GM03348 (cell line): ENCODE measurements at places on chromosomes 2 and 18.

GRCh38 chr2:197358931-197359330 is 48.4 kb upstream of the ANKRD44 start:
- DNase-seq, result peak; percentile 27

- peak; percentile 95 for DNase-seq
These were observed at the start of gene SMAD2 for GRCh38 chr18:47930199-47930930. SMAD2 (minus strand) TSS chr18:47930659; CDS start chr18:47896756, 33,903 bp downstream.

GRCh38 chr2:149562324-149562723 is 25.3 kb downstream of the MMADHC start:
- no peak for DNase-seq

DNA sequence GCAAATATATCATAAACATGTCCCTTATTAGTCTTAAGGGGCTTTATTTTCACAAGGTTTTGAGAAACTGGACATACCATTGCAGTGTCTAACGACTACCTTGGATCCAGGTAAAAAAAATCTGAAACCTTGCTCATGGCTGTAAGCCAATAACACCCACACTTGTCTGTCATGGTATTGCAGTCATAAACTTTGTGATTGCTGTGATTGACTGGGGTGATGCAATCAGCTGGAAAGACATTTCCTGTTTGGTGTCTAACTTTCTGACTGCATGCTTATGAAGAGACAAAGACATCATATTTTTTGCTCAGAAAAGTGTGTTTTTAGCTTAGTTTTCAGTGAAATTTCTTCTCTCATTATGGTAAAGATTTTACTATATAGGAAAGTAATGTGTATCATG is 635.0 kb downstream of the TSN start:
- peak; percentile 9 for DNase-seq

DNA sequence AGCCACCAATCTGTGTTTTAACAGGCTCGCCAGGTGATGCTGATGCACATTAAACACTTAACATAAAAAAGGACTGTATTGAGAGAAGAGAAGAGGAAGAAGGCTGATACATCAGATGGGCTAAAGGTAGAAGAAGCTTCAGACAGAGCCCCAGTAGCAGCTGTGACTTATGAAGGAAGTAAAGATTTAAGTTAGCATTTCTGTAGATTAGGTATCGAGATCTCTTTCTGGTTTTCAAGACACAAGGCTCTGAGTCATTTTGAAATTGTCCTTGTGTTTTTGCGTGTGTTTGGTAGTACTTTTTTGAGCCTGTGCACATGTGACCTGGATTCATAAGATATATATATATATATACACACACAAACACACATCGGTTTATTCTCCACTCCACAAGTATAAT is 40.6 kb upstream of the GCFC2 start:
- DNase-seq, result no peak

- DNase-seq, result no peak
These were observed 71.4 kb upstream of the THSD7B start for GRCh38 chr2:136693966-136694365.

DNA sequence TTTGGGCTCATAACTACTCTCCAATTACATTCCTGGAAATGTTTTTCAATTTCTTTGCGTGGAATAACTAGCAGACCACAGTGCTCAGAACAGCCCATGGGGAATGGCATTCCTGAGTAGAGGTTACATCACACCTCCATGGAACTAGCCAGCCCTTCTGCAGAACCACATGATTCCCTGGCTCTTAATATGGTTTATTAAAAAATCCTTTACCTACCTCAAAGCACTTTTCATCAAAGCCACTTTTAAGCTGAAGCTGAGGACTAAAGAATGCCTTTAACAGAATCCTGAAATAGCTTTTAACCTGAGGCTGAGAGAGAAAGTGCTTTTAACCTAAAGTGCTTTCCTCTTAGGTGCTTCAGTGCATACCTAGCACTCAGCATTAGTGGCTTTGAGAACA is 376.3 kb downstream of the ARHGAP15 start:
- no peak for DNase-seq

DNA sequence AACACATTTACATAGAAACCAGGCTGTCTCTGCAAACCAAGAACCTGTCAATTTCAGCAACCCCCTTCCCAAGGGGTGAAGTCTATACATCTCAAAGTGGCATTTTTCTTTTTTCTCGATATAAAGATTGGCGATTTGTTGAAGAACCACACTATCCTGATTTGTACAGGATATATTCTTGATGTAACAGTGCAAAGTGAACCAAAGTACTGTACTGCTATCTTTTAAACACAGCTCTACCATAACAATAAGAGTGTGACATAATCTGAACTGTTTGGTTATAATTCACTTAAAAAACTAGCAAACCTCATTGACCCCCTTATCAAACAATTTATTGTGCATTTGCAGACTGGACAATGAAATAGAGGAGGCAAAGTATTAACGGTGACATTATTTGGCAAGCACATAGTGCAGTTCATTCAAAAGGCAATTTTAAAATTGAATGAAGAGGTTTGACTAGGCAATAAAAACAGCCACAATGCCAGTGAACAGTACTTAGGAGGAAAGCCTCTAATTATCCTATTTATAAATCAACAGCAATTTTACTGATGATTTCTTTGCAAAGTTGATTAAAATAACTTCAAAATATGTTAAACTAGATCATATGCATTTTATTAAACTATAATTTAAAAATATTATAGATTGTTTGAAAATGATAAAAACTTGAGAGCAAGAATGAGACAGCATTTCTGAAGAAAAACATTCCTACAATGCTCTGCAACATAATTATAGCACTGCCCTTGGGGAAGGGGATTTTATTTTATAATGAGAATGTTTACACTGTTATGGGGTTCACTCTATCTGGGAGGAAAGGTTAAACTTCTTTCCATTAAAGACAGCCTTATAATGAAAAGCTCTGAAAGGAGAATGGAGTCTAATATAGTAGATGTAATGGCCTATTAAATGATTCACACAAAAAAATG is 440.9 kb downstream of the ZEB2 start:
- no peak for DNase-seq

- DNase-seq, result peak; percentile 75
These were observed 665 bp downstream of the MCM6 start for GRCh38 chr2:135875491-135876065.

DNA sequence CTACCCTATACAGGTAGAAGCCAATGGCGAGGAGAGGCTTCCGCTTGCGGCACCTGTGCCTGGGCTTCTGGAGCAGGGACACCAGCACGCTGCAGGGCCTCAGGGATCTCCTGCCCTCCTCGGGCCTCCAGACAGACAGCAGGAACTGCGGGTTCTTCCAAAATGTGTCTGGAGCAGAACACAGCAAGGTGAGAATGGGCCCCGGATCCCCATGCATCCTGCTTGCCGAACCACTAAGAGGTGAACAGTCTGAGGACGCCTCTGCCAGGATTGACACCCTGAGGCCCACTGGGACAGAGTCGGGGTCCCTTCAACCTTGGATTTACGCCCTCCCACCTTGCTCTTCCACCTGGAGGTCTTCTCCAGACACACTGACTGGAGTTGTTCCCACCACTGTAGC is 25.4 kb downstream of the CAPN14 start:
- no peak for DNase-seq

- DNase-seq, result no peak
These were observed 103.3 kb downstream of the RNF144A start for GRCh38 chr2:7020468-7020867.

GRCh38 chr18:3653851-3654441 is 204.0 kb downstream of the TGIF1 start:
- no peak for DNase-seq

DNA sequence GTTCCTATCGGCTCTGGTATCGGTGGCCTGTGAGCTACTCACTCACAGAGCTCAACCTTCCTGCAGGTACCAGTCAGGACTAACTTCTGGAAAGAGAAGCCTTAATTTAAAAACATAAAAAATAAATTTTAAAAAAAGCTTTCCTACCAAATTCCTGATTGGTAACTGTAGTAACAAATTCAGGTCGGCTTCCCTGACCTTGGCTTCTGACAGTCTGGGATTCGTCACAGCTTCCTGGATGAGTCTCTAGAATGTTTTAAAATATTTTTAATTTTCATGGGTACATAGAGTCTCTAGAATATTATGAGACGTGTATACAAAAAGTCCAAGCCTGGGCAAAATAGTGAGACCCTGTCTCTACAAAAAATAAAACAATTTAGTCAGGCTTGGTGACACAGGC is 45.0 kb upstream of the MTCL1 start:
- no peak for DNase-seq

DNA sequence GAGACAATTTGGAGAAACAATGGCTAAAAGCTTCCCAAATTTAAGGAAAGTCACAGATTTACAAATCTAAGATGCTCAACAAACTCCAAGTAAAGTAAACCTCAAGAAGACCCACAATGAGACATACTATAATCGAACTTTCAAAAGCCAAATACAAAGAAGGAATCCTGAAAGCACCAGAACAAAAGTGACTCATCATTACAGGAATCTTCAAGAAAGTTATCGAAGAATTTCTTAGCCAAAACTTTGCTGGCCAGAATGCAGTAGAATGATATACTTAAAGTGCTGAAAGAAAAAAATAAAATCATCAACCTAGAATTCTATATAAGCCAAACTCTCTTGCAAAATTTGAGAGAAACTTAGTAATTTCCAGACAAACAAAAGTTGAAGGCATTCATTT is 106.5 kb upstream of the TMEM200C start:
- DNase-seq, result no peak

DNA sequence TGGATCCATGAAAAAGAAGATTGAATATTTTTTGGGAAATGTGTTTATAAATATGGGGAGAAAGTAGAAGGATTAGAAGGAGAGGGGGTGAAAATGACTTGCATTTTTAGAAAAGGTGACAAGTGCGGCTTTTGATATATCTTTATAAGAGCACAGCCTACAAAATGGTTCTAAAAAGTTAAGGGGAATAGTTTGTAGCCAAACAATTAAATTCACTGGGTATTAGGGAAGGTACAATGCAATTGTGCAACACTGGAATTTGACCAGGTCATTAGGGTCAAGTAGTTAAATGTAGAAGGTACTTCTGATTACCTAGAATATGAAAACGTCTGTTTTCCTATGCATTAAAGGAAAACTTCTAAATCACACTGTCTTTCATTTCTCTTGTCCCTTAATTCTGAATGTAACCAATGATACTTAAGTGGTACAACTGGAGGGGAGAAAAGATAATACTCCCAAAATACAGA is 44.5 kb upstream of the SERTAD2 start:
- no peak for DNase-seq

- DNase-seq, result no peak
These were observed 31.8 kb upstream of the PPP4R3B start for GRCh38 chr2:55649211-55649610.

DNA sequence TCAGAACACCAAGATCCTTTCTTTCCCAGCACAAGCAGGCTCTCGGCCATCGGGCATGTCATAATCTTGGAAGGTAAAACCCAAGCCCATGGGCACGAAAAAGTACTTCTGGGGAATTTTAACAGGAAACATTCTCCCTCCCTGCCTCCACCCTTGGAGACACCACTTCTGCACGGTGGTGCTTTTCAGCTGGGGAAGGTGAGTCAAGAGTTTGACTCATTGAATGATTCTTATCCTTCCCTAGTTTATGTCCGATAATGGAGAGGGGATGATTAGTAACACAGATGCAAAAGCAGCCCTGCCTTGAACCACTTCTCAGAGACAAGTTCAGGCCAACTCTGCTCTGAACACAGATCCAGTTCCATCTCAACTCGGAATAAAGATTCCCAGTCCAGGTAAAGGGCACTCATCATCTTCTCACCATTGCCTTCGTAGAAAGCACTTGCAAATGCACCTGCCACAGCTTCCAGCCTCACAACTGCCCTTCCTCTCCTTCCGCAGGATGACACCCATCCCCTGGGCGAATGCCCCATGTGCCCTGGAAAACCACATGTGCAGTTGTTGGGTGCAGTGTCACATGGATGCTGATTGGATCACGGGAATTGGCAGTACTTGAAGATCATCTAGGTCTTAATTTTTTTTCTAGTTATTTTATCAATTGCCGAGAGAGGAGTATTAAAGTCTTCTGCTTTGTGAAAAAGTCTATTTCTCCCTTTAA is 136.2 kb downstream of the PXDN start:
- DNase-seq, result no peak

GRCh38 chr2:40358783-40359182 is 93.1 kb downstream of the SLC8A1 start:
- DNase-seq, result no peak

DNA sequence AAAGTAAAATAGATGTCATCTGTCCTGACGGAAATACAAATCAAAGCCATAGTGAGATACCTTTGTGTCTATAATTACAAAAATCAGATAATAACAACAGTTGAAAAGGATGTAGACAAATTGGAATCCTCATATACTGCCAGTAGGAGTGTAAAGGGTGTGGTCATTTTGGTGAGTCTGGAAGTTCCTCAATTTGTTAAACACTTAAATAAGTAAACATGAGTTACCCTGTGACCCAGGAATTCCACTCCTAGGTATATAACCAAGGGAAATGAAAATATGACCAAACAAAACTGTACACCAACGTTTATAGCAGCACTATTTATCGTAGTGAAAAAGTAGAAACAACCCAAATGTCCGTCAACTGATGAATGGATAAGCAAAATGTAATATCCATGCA is 24.0 kb downstream of the R3HDM1 start:
- no peak for DNase-seq

DNA sequence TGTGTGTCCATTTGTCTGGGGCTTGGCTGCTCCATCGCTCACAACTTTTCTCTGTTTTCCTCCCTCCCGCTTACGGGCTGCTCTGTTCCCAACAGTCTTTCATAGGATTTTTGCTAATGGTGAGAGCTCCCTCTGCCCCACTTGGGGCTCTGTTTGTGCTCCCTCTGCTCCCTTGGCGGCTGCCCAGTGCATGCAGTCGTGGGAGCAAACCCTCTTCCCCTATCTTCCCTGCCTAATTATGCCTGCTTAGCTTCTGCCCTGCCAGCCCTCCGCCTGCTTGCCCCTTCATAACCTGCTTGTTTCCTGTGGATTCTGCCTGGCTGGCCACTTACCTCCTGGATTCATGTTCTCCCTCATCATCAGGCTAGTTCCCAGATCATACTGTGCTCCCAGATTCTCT is 6.6 kb upstream of the KRTCAP3 start:
- no peak for DNase-seq

GRCh38 chr2:160719116-160719515 is 225.5 kb upstream of the RBMS1 start:
- peak; percentile 45 for DNase-seq

DNA sequence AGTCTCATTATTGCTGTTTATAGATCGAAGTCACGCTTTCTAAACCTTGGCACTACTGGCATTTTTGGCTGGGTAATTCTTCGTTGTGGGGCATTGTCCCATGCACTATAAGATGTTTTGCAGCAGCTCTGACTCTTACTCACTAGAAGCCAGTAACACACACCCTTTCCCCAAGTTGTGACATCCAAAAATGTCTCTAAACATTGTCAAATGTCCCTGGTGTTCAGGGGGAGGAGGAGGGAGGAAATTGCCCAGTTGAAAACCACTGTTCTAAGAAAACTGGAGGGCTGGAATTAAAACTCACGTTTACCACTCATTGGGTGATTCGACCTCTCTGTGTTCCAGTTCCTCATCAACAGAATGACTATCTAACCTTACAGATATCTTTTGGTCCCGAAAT is 115.7 kb upstream of the KLF7 start:
- no peak for DNase-seq

GRCh38 chr18:76953156-76953555 is 130.8 kb downstream of the ZNF236 start:
- no peak for DNase-seq

- DNase-seq, result no peak
These were observed 636.8 kb downstream of the ADCYAP1 start for GRCh38 chr18:1541478-1541877.

GRCh38 chr2:41489638-41490037 is 558.2 kb upstream of the PKDCC start:
- no peak for DNase-seq
